ENCODE measurements at places on chromosomes 7 and 10.

GRCh38 chr10:25683344-25683743, 250.7 kb upstream of the MYO3A start:
- no peak for DNase-seq

GRCh38 chr10:114095559-114096337, 52.1 kb downstream of the ADRB1 start:
- DNase-seq: no peak

DNA sequence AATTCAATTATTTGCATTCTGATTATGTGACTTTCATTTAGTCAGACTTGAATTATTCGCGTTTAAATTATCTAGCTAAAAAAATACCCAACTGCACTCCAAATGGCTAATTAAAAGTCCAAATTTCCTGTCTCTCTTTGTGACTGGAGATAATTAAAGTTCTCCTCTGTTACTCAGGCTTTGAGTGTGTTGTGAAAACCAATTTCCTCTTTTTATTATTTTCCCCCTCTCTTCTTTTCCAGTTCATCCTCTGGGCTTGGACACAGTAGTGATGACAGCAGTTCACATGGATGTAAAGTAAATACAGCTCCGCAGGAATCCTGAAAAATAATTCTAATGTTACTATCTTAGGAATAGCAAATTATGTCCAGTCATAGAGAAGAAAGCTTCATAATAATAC, 80.6 kb downstream of the SNX10 start:
- DNase-seq: no peak

DNA sequence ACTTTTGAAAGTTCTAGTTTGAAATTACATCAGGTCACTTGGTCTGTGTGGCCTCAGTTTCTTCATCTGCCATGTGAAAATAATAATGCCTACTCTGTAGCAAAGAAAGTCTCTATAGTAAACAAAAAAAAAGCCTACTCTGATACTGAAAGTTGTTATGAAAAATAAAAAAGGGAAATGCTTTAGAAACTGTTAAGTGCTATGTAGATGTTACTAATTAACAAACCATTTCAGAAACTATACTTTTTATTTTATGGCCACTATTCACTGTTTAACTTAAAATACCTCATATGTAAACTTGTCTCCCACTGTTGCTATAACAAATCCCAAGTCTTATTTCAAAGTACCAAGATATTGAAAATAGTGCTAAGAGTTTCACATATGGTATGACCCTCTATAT, 50.6 kb downstream of the CFTR start:
- no peak for DNase-seq

DNA sequence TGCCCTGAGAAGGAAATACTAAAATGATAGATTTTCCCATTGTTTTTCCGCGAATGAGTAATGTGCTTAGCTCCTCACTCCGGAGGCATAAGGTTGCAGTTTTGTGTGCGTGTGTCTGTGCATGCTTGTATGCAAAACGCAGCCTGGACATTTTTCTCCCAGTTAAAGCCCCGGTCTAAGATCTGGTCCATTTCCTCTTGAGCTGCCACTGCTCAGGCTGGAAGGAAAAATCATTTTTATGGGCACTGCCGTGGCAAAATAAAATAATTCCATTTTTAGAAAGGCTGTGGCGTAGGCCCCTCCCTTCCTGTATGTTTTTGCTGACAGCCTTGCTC, 260.6 kb downstream of the WDR37 start:
- DNase-seq: no peak

DNA sequence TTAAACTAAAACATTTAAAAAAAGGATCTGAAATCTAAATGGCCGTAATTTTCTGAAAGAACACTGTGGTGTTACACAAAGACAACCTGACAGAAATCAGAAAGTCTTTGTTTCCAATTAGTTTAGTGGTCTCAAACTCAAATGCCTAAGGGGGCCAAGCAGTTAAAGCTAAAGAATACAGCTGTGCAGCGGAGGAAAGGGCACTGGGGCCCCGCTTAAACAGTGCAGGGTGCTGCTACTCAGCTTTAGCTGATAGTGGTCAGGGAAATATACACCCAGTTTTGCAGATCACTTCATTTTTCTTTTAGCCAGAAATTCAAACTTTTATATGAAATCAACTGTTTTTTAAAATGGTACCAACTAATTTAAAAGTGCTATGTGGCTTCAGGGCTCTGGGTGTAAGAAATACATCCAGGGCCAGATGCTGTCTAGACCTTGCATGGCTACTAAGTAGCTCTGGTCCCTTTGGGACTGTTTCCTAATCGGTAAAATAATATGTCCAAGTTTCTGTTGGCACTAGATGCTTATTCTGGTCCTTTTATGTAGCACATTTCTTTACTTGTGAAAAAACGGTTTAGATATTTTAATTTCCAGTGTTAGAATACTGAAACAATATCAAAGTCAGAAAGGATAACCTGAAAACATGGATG, 161.8 kb upstream of the LAMB4 start:
- DNase-seq: no peak

Measured in T-helper 2 cell treated with Interferon-gamma antibody and Interleukin-4, amounts not matched to agents 5 μg/mL and 100 μg/mL, for 36 hours (primary cell).